ENCODE measurements at places on chromosomes 16 and 17.

DNA sequence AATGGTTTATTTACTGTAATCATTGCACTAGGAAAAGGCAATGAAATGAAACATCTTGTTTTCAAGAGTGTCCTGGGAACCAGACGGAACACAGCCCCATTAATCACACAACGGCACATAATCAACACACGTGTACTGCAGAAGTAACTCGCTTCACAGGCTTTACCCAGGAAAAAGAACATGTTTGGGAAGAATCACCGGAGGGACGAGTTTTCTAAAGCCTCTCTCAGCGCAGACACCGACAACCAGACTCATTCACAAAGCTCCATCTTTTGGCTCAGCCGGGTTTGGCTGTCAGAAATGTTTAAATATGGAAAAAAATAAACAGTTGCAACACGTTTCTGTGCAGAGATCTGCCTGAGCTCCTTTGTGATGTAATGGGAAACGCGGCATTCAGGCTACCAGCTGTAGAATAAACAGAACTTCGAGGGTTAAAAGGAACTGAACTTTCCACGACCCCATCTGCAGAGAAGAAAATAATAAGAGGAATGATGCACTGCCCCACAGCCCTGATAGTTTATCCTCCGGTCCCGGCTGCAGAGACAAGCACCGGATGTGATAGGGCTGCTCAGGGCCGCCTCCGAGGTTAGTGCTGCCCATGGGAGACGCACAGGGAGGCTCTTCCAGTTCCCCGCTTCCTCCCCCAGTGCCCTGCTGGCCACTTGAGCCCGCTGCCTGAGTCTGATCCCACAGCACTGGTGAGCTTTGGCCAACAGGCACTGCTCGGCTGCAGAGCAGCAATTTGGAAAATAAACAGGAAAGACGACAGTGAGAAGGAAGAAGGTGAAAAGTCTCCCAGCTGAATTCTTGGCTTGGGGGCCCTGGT, 119.8 kb downstream of the HIC1 start:
- DNase-seq: no peak
- no peak overlapping the region for H3K27ac ChIP-seq
- peaks cover 5% of the 10 kb centered on the region for H3K4me1 ChIP-seq

DNA sequence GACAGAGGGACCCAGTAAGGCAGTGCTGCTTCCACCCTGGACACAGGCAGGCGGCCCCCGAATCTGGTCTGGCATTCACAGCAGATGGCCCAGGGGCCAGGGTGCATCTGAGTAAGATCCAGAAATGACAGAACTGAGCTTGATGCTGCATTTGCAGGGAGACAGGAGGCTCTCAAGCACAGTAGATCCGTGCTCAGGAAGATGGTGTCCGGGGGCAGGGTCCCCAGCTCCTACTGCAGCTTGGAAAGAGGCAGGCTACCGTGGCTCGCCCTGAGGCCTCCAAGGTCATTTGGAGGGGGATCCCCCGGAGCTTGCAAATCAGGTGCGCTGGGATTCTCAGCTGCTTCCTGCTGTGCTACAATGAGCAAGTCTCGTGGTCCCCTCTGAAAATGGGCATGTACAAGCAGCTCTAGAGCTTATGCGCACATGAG, 2.2 kb downstream of the C16orf95 start:
- H3K4me3 ChIP-seq: no peak overlapping the region
- no peak for DNase-seq
- H3K36me3 ChIP-seq: peaks cover 15% of the 10 kb centered on the region
- H3K27me3 ChIP-seq: no peaks in the 10 kb centered on the region

GRCh38 chr16:67979955-67980678, at the start of gene DPEP3:
TSS of gene DPEP3 (minus strand) at chr16:67980499. CDS start at chr16:67980380, 119 bp downstream.
- H3K4me3 ChIP-seq: no peak within 1 kb of the TSS
- peaks cover 3% of the 10 kb centered on the region for H3K27me3 ChIP-seq
- H3K36me3 ChIP-seq: no peaks in the 10 kb centered on the region
- H3K4me1 ChIP-seq: peaks cover 23% of the 10 kb centered on the region

- peaks cover 7% of the 10 kb centered on the region for H3K4me1 ChIP-seq
- H3K36me3 ChIP-seq: no peaks in the 10 kb centered on the region
- no peak overlapping the region for H3K4me3 ChIP-seq
- peaks cover 10% of the 10 kb centered on the region for H3K27me3 ChIP-seq
Observed at GRCh38 chr17:58873926-58874325, 118.3 kb downstream of the PPM1E start.

- H3K36me3 ChIP-seq: no peaks in the 10 kb centered on the region
- H3K27me3 ChIP-seq: no peaks in the 10 kb centered on the region
- H3K4me1 ChIP-seq: no peaks in the 10 kb centered on the region
- no peak overlapping the region for H3K27ac ChIP-seq
Observed at GRCh38 chr17:47286198-47286914, 32.7 kb downstream of the ITGB3 start.

- H3K4me3 ChIP-seq: no peak overlapping the region
- no peaks in the 10 kb centered on the region for H3K4me1 ChIP-seq
- H3K36me3 ChIP-seq: no peaks in the 10 kb centered on the region
- H3K27ac ChIP-seq: no peak overlapping the region
- DNase-seq: no peak
Observed at GRCh38 chr17:55634702-55635101, 88.0 kb downstream of the TMEM100 start.

DNA sequence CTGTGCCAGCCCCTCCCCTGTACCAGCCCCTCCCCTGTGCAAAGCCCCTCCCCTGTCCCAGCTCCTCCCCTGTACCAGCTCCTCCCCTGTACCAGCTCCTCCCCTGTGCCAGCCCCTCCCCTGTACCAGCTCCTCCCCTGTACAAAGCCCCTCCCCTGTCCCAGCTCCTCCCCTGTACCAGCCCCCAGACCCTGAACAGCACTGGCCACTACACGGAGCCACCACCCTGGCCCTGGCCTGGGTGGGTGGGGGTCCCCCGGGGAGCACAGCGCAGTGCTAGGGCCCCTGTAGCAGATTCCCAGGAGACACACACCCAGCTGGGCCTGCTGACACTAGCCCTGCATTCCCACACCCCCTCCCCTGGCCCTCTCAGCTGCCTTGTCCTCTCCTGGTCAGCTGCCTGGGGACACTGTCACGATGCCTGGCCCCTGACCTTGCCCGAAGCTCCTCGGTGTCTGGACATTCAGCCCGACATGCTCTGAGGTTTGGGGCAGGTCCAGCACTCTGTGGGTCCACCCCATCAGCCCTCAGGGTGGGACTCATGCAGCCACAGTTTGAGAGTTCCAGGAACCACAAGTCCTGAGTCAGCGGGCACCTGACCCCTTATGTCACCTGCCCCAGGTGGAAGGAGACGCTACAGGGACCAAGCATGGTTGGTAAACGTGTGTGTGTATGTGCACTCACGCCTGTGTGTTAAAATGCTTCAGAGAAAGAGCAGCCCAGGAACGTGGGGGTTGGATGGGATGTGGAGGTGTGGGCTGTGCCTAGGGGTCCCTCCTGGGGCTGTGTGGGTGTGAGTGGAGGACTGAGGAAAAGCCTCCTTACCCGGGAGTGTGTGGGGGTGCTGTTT, 114.2 kb downstream of the METRNL start:
- H3K27me3 ChIP-seq: no peaks in the 10 kb centered on the region
- no peaks in the 10 kb centered on the region for H3K36me3 ChIP-seq
- H3K4me3 ChIP-seq: no peak overlapping the region
- DNase-seq: no peak

DNA sequence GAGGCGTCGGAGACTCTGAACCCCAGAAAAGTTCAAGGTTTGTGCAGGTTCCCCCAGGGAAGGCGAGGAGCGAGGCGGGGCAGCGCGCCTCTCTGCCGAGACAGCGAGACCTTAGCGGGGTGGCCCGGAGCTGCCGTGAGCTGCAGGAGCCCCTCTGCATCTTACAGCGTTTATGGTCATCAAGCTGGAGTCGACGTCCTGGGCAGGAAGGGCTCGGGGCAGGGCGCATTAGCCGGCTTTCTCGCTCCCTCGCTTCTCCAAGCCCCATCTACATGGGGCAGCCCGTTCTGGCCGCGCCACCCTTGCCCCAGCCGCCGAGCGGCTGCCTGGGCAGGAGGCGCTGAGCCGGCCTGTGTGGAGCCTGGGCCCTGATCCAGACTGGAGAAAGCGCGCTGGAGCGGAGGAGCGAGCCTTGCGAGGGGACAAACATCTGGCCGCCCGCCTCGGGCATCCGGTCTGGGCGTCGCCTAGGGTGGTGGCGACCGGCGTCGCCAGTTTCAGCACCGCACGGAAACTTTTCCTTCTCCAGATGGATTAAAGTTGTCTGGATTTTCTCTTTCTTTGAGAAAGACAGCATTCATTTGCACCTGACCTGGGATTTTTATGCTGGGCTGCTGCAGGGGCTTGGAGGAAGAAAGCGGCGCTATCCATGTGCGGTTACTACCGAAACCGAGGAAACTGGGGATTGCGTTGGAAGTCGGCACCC, 750 bp downstream of the TMEM132E start:
- no peaks in the 10 kb centered on the region for H3K36me3 ChIP-seq
- H3K4me3 ChIP-seq: peak overlapping the region; percentile 40
- DNase-seq: peak; percentile 14
- H3K27me3 ChIP-seq: peaks cover 85% of the 10 kb centered on the region
- peaks cover 2% of the 10 kb centered on the region for H3K4me1 ChIP-seq

- H3K27me3 ChIP-seq: peaks cover 4% of the 10 kb centered on the region
- DNase-seq: peak; percentile 10
- no peak overlapping the region for H3K27ac ChIP-seq
- no peaks in the 10 kb centered on the region for H3K4me1 ChIP-seq
- no peak overlapping the region for H3K4me3 ChIP-seq
- H3K36me3 ChIP-seq: no peaks in the 10 kb centered on the region
Observed at GRCh38 chr16:81140930-81141780, 45.0 kb upstream of the GCSH start.

- H3K27ac ChIP-seq: no peak overlapping the region
- no peak overlapping the region for H3K4me3 ChIP-seq
- no peaks in the 10 kb centered on the region for H3K36me3 ChIP-seq
- no peaks in the 10 kb centered on the region for H3K27me3 ChIP-seq
Observed at GRCh38 chr16:52634104-52634503, 87.2 kb upstream of the TOX3 start.

DNA sequence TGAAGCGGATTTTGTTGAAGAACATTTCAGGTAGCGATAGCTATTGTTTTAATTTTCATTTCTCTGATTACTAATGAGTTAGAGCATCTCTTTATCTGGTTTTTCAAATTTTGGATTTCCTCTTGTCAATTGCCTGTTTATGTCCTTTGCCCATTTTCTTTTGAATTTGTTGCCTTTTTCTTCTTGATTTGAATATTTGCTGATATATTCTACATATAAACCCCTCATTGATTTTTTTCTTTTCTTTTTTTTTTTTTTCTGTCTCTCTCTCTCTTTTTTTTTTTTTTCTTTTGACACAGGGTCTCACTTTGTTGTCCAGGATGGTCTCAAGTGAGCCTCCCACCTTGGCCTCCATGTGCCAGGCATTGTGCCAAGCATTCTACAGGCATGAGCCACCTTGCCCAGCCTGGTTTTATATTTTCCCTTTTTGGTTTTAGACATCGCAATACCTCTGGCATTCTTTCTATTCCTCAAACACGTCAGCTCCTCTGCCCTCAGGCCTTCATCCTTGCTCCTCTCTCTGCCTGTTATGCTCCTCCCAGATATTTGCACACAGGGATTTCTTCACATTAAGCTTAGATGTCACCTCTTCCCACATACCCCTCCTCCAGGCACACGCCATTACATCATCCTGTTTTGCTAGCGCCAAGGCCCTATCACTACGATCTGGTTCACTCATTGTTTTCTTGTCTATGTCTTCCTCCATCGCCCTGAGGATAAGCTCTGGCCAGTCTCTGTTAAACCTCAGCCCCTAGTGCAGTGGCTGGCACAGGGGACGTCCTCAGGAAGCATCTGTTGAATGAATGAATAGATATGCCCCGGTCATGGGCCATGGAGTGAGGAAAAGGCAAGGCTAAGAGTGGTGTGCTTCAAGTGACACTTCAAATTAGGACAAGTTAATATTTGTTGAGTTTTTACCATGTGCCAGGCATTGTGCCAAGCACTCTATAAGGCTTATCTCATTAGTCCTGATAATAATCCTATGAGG, 8.6 kb downstream of the SARM1 start:
- H3K4me3 ChIP-seq: no peak overlapping the region
- H3K36me3 ChIP-seq: peaks cover 25% of the 10 kb centered on the region
- DNase-seq: no peak
- H3K27me3 ChIP-seq: peaks cover 6% of the 10 kb centered on the region
- peaks cover 16% of the 10 kb centered on the region for H3K4me1 ChIP-seq
- H3K27ac ChIP-seq: no peak overlapping the region

GRCh38 chr17:38533241-38533640, 72.5 kb downstream of the SRCIN1 start:
- no peaks in the 10 kb centered on the region for H3K36me3 ChIP-seq
- H3K27me3 ChIP-seq: peaks cover 46% of the 10 kb centered on the region
- H3K4me1 ChIP-seq: peaks cover 4% of the 10 kb centered on the region
- H3K4me3 ChIP-seq: no peak overlapping the region

DNA sequence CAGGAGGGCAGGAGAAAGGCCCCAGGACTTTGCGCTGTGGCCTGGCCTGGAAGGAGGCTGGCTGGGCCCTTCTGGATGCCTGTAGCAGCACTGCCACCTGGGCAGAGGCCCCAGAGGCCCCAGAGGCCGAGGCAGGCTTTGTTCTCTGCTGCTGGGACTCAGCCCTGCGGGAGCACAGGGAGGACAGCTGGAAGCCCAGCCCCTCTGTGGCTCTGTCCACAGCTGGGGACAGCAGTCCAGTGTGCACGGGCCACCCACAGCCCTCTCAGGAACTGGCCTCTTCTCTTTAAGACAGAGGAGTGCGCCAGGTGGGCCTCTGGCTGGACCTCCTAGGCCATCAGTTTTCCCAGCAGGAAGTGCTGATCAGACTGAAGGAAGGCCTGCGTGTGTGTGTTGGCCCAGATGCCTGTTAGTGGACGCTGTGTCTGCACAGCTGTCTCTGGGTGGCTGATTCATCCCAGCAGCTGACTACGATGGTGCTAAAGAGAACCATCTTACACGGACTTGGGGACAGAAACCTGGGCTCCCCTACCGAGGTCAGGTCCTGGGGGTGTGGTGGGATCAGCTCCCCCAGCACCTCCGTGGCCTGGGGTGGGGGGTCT, 26.9 kb upstream of the ZNF750 start:
- no peak overlapping the region for H3K4me3 ChIP-seq
- peaks cover 9% of the 10 kb centered on the region for H3K36me3 ChIP-seq
- no peak overlapping the region for H3K27ac ChIP-seq
- H3K4me1 ChIP-seq: peaks cover 54% of the 10 kb centered on the region
- DNase-seq: no peak

- H3K4me1 ChIP-seq: peaks cover under 1% of the 10 kb centered on the region
- no peak overlapping the region for H3K4me3 ChIP-seq
- H3K27ac ChIP-seq: no peak overlapping the region
- no peaks in the 10 kb centered on the region for H3K27me3 ChIP-seq
- no peaks in the 10 kb centered on the region for H3K36me3 ChIP-seq
Observed at GRCh38 chr16:28001184-28001583, 62.3 kb downstream of the GSG1L start.

DNA sequence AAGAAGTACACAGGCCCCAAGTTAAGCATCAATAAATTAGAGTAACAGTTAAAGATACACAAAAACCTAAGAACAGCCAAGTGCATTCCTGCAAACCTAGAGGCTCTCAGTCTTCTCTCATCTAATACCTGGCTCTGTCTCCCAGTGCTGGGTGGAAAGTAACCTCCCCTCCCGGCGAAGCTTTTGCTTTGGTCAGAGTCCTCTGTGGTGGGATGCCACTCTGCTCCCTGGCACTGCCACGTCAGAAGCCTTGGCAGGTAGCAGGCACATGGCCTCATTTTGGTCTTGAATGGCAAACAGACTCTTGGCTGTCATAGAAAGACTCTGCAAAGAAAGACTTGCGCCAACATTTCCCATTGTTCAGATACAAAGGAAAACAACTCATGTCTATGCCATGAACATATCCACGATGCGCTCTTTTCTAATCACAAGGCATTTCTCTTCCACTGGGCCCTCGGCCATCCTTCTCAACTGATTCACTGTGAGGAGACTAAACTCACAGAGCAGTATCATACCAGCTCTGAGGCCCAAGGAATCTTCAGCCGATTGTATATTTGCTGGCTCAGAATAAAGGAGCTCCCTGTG, 21.2 kb downstream of the MTHFSD start:
- H3K36me3 ChIP-seq: peaks cover 2% of the 10 kb centered on the region
- no peaks in the 10 kb centered on the region for H3K27me3 ChIP-seq
- DNase-seq: no peak
- peak overlapping the region; percentile 31 for H3K27ac ChIP-seq
